Activated effector memory CD4-positive, alpha-beta T cell treated with anti-CD3 and anti-CD28 coated beads, Interleukin-2, amount 50 U/mL, for 16 hours (primary cell): ENCODE measurements at places on chromosomes 16 and 17.

DNA sequence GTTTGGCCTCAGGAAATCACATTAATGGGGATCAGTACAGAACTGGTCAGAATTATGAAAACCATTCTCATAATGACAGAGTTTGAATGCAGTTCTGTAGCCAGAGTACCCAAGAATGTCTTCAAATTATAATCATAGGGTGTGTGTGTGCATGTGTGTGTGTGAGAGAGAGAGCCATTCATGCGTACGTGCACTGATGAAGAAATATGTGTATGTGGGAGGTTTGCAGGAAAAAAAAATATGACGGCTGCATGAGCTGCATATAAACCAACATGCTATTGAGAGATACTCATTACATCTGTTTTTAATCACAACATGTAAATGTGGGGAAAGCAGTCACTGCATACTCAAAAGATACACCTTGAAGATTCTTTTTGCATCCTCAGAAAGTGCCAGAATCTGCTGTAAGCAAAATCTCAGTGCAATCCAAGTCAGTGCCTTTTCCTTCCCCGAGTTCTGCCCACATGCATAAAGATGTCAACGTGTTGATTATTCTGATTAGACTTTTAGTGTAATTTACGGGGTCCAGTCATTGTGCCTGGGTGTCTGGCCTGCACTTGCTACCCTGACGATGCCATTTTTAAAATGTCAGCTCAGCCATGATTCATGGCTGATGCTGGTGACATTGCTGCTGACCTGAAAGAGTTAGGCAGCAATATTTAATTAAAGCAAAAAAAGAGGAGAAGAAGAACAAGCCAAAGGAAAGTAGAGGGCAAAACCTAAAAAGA is 378.7 kb upstream of the ZFHX3 start:
- no peak for DNase-seq

DNA sequence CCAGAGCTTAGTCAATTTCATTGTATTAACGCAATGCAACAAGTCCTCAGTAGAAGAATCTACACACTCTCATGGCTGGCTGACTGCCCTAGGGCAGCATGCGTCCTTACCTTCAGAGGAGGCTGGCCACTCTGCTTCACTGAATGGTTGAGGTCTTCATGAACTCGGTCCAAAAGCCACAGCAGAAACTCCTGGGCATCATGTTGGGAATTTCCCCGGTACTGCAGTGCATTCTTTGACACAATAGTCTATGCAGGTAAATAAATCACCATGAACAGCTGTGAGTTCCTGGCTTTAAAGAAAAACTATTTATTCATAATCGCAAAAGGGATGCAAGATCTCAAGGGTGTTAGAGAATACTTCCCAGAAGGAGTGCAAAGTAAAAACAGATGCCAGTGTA is 41.3 kb downstream of the USP31 start:
- no peak for DNase-seq

GRCh38 chr17:44344939-44345453 is at the start of gene GRN:
Gene GRN (plus strand): TSS chr17:44345302. CDS start chr17:44349165, 3,863 bp downstream.
- DNase-seq = peak; percentile 94

GRCh38 chr16:9235867-9236266 is 144.4 kb downstream of the HAPSTR1 start:
- no peak for DNase-seq

DNA sequence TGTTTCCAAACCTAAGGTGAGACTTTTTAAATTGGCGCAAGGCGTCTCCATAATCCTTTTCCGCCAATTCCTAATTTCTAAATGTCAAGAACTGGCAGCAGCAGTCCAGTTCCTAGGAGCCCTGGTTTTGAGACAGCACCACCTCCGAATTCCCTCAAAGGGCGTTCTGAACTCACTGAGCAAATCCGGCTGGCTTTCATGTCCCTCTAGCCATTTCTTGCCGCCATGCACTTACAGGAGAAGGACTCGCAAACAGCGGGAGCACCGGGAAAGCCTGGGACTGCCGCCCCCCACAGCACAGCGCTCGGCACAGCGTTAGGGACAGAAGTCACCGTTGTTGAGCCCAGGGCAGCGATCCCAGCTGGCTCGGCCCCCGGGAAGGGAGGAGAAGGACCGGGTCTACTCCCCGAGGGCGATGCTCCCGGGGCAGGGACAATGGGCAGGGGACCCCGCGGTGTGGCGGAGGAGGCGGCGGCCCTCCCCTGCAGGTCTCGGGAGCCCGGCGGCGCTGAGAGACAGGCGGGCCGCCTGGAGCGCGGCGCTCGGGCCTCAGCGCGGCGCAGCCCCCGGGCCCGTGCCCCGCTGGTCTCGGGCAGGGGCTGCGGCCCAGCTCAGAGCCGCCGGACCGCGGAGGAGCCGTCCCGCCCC is 545 bp downstream of the ARHGAP17 start:
- DNase-seq = peak; percentile 73

DNA sequence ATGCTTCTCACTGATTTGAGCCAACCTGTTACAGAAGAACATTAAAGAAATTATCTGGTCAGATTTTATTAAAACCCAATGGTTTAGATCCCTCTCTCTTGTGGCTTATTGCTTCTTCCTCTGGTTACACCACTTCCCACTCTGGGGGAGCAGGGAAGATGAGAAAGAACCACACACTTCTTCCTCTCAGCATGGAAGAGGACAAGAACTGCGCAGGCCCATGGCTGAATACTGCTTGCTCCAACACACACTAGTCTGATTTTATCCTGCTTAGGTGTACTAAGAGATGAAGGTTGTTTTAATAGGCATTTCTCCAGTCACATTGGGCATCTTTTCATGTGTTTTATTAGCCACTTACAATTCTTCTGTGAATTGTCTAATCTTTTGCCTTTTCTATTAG is 27.6 kb downstream of the MAP3K3 start:
- no peak for DNase-seq

GRCh38 chr16:85677383-85677967 is 11.3 kb downstream of the GINS2 start:
- DNase-seq = no peak

DNA sequence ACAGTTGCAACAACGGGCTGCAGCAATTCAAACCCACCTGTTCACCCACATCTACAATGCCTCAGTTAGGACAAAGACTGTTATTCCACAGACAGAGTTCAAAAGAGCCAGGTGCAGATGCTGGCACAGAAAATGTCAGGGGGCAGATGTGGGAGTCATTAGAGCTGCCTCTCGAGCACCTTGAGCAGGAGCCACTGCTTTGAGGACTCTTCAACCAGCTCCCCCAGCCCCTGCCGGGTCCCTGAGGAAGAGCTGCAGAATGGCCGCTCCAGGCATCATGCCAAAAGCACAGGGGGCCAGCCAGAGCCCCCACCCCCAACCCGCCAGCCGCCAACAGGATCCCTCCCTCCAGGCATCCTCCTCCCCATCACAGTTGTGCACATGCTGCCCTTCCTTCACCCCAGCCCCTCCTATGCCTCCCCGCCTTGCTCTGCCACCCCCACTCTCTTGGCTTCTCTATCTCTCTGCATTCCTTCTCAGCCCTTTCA is 20.8 kb downstream of the C17orf67 start:
- DNase-seq = no peak

GRCh38 chr17:81912441-81913309 is 1.5 kb upstream of the PCYT2 start:
- no peak for DNase-seq

DNA sequence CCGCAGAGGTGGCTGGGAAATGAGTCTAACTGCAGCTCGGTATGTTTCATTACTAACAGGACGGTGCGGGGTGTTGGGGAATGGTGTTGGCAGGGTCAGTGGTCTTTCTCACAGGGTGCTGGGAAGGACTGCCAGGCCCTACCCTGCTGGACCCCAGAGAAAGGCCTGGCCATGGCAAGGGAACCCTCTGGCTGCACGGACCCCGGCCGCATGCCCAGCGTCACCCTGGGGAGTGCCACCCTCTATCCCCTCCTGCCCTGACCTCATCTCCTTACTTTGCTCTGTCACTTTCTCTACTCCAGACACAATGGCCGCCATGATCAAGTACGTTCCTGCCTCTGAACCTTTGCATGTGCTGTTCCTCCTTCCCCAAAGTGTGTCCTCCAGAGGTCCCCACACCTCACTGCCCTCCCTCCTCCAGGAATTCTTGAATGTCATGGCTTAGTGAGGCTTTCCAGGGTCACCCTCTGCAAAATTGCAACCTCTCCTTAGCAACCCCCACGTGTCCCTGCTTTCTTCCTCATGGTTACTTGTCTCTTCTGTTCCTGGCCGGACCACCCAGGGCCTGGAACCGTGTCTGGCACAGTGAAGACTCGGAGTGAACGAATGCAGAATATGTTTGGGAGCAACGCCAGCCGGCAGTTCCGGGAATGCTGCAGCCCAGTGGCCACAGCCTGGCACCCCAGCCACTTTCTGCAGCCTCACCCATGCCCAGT is 15.2 kb downstream of the ADAD2 start:
- DNase-seq = no peak

GRCh38 chr17:2420176-2420575 is 19.3 kb upstream of the MNT start:
- no peak for DNase-seq

DNA sequence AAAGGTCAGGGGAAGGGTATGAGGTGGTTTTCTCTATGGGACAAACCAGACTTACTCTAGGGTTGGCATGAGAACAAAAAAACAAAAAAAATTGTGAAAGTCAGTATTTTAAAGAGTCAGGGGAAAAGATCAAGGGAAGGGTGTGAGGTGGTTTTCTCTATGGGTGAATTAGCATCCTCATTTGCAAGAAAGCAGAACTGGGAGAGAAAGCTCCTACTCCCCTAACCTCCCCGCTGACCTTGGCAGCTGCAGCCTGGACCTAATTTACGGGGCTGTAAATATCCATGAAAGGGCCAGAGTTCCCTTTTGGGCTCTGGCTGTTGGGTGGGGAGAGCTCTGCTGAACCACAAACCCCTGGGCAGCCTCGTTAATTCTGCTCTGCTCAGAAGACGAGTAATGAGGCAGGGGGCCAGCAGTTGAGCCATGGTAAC is 10.6 kb downstream of the RHBDL3 start:
- no peak for DNase-seq

DNA sequence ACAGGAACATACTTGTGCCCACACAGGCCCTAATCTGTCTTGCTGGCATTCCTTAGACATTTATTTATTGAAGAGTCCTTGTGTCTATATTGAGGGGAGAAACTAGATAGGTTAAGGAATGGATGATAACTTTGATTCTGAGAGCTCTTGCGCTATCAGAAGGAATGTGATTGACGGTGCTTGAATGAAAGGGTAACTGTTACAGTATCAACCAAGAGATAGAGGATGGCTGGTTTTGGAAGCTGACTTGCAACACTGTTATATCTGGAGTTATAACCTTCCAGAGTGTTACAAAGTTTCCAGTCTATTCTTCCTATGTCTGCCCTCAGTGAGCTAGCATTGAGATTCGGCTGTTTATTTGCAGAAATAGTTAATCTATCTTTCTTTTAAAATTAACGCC is 36.5 kb downstream of the PRKCA start:
- no peak for DNase-seq

DNA sequence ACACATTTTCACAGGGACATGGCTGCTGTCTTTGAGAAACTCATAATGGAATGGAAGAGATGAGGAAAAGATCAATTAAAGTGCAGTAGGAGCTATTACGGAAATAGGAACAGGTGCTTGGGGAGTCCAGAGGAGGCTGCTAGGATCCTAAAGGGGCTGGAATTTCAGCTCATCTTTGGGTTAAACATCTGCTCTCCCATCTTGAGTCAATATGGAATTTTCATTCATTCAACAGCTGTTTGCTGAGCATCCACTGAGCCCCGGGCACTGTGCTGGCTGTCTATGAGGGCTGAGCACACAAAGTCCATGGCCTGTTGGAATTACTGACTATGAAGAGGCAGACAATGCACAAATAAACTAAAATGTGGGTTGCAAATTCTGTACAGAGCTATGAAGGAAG is 47.9 kb downstream of the ASIC2 start:
- DNase-seq = no peak

GRCh38 chr17:75011401-75012095 is 922 bp upstream of the MRPL58 start:
- no peak for DNase-seq

DNA sequence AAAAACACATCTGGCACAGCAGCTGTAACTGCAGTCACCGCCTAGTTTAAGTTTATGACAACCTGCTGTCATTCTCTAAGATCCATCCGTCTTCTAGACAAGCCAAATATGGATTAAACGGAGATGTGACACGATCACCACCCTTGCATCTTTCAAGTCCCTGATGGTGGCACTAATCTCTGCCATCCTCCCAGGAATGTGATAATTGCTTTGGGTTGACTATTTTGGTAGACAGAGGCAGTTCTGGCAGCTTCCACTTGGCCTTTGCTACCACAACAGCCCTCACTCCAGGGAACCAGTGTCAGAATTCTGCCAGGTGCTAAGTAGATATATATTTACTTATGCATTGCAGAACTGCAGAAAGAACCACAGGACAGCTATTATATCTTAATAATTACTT is 81.3 kb downstream of the ADCY9 start:
- no peak for DNase-seq

DNA sequence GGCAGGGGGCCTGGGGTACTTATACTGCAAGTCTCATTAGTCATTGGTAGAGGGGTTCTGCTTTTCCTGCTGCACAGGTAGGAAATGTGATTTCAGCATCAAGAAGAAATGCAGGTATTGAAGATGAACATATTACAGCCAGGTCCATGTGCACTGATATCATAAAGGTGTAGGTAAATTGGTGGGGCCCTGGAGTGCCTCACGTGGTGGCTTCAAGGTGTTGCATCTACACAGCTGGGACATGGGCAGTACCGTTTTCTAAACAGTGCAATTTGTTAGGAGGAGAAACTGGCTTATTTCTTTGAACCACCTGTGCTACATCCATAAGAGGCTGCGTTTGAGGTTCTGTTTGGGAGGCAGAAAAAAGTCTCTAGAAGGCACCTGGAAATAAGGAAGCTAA is 618.1 kb upstream of the RBFOX1 start:
- DNase-seq = no peak

DNA sequence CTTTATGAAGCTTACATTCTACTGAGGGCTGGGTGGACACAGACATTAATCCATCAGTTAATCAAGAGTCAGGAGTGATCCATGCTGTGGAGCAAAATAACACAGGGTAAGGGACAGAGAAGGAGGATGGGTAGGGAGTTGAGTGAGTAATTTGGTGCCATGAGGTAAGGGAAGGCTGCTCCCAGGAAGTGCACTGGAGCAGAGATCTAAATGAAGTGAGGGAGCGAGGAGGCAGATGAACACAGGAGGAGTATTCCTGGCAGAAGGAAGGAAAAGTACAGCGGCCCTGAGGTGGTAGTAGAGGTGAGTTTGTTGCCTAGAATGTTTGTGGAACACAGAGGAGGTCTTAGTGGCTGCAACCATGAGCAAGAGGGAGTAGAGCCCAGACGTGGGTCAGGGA is 34.8 kb downstream of the ASIC2 start:
- DNase-seq = no peak

- DNase-seq = no peak
Observed at GRCh38 chr17:73554498-73554897, 89.7 kb downstream of the SDK2 start.

- no peak for DNase-seq
Observed at GRCh38 chr16:18834864-18835263, 33.5 kb upstream of the ARL6IP1 start.

GRCh38 chr17:333626-334396 is 18.8 kb downstream of the RPH3AL start:
- DNase-seq = peak; percentile 57

- no peak for DNase-seq
Observed at GRCh38 chr16:81502396-81503070, 57.9 kb downstream of the CMIP start.

- no peak for DNase-seq
Observed at GRCh38 chr16:87740441-87740840, 25.3 kb downstream of the KLHDC4 start.

GRCh38 chr16:84059946-84060901 is 17.6 kb upstream of the SLC38A8 start:
- no peak for DNase-seq

GRCh38 chr17:80101946-80102663 is 724 bp downstream of the GAA start:
- DNase-seq = no peak
